ENCODE measurements at places on chromosomes 6 and 20.

DNA sequence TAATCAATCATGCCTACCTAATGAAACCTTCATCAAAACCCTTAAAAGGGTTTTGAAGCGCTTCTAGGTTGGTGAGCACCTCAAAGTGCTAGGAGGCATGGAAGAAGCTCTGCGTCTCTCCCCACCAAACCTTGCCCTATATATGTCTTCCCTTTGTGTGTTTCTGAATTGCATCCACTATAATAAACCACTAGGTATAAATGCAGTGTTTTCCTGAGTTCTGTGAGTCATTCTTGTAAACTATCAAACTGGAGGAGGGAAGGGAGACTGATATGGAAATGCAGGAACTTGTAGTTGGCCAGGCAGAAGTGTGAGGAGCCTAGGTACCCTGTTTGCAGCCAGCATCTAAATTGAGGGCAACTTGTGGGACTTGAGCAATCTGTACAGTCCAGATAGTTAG is 698.8 kb downstream of the DOK5 start:
- DNase-seq, result no peak

- no peak for DNase-seq
Measured at GRCh38 chr6:109237077-109237985, 142.0 kb downstream of the CEP57L1 start.

DNA sequence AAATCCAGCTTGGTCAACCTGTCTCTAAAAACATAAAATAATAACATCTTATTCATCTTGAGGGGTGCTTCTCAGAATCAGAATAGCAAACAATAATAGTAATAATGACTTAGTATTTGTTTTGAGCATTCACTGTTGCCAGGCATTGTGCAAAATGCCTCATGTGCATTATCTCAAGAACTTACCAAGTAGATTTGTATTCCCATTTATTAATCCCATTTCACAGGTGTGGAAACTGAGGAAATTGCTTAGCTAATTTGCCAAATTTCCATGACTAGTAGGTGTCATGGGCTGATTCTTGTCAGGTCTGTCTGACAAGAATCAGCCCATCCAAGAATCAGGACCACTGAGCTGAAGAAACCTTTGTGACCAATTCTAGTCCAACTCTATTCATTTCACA is 5.5 kb downstream of the TTBK1 start:
- DNase-seq, result no peak

GRCh38 chr20:43691928-43692524 is 25.1 kb downstream of the MYBL2 start:
- DNase-seq, result no peak

GRCh38 chr6:84771756-84772356 is 7.5 kb upstream of the TBX18 start:
- no peak for DNase-seq

- peak; percentile 67 for DNase-seq
Measured at GRCh38 chr6:98044151-98044561, 761.1 kb upstream of the MMS22L start.

GRCh38 chr6:75402296-75402695 is 91.3 kb downstream of the FILIP1 start:
- no peak for DNase-seq

DNA sequence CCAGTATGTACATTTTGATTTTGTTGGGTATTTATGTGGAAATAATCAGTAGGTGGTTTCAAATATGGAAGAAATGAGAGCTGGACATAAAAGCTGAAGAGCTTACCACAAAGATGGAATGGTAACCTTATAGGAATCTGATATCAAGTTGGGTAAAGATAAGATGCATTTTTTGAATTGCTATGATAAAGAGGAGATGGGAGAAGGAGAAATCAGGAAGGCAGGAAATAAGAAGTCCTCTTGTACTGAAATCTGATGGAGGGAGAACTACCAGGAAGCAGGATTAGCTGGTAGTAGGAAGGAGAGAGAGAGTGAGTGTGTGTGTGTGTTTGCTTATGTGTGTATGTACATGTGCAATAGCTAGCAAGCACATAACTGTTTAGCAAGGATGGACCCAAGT is 468.4 kb downstream of the PHF3 start:
- DNase-seq, result no peak

- no peak for DNase-seq
Measured at GRCh38 chr20:41011551-41012067, 17.0 kb upstream of the TOP1 start.

- no peak for DNase-seq
Measured at GRCh38 chr6:69792292-69792691, 4.5 kb downstream of the LMBRD1 start.

GRCh38 chr6:113271437-113271836 is 585.7 kb upstream of the MARCKS start:
- no peak for DNase-seq

DNA sequence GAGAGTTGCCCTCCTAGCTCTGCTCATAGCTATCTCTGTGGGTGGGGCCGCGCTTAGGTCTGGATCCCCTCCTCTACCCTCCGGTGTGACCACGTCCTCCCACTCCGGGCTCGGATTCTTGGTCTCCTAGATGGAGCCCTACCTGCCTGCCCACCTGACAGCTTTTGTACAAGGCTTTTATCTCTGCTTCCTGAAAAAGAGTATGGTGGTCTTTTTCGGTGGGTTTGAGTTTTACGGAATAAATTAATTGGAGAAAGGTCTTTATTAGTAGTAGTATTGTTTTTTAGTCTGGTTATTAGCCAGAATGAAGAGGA is 773 bp downstream of the SMAP1 start:
- DNase-seq, result no peak

- no peak for DNase-seq
Measured at GRCh38 chr6:108159981-108160380, 5.8 kb upstream of the NR2E1 start.

DNA sequence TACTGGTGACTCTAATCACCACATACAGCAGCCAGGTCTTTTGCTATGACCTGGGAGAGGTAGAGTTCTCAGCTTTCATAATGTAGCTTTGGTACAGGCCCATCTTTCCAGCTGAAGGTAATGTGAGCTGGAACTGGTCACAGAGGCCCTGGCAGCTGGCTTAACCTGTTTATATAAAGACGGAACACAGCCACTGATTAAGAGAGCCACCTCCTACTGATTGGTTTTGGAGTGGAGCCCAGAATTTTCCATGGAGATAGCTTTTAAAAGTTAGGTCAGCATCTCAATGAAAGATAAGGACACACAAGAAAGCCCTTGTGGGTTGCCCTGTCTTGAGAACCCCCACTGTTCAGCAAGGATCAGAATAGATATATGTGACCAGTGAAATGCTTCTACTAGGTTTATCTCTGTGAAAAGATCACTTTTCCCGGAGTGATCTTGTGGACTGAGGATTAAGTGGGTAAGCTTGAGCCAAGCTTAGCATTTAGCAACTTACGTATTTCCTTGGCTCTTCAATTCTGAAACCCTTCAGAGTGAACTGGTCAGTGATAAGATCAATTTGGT is 213.7 kb upstream of the CITED2 start:
- peak; percentile 6 for DNase-seq

DNA sequence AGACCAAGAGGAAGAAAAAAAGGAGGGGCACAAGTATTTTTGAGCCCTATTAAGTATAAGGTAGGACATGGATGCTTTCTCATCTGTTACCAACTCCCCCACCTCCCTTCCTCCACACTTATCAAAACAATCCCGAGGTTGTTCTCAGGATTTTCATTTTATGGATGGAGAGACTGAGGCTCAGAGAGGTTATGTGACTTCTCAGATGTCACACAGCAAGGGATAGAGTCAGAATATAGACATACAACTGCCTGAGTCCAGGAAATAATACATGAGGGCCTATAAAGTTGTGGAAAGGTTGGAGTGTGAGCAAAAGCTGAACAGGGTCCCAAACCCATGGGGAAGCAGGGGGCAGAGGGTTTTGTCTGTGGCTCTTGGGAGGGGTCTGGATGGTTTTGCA is 19.3 kb downstream of the KCNK17 start:
- DNase-seq, result no peak

DNA sequence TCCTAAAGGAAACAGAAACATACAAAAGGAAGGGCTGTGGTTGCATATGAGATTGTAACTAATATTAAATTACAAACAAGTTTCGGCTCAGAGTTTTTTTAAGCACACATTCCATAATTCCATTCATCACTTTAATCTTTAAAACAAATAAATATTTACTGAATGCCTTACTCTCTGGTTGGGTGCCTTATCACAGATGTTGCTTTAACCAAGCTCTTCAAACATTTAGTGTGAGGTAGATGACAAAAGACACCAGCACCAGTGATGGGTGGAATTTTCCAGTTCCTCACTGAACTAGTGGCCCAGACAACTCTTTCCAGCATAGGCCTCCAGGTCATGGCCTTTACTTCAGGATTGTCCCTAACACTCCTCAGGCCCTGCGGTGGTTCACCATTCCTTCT is 58.7 kb downstream of the ARHGAP18 start:
- no peak for DNase-seq

GRCh38 chr6:88144637-88145297 is 21.4 kb downstream of the CNR1 start:
- DNase-seq, result no peak

GRCh38 chr6:28710466-28711191 is 184.9 kb downstream of the GPX5 start:
- DNase-seq, result peak; percentile 9

DNA sequence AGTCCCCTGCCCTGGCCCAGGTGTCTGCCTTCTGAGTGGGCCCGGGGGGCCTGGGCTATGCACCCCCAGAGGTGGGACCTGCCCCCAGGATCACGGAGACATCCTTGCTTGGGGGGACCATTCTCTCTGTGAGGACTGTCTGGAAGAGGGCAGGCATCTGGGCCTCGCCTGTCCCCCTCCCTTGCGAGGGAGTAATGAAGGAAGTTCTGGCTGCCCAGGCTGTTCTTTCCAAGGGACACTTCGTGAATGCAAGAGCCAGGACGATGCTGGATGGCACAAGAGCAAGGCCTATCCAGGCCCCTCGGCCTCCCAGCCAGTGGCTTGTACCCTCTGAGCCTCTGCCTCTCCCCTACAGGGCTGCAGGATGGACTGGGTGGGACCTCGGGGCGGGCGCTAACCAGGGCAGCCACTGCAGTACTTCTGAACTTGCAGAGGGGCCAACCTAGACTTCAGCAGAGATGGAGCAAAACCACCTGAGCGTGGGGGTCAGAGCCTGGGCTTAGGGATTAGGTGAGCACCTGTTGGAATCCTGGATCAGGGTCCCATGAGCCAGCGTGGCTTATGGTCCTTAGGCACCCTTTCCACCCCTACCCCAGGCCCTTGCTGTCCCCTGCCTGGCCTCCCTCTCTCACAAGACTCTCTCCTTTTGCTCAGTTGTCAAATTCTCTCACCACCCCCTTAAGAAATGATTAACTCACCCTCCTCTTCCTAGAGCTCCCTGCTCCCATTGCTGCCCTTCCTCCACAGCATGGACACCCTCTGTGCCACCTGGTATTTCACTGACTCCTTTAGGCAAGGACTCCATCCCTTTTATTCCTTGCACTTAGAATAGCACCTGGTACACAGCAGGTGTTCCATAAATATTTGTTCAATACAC is 53.2 kb downstream of the CTCFL start:
- no peak for DNase-seq

GRCh38 chr6:110746680-110747079 is 68.6 kb downstream of the CDK19 start:
- no peak for DNase-seq

DNA sequence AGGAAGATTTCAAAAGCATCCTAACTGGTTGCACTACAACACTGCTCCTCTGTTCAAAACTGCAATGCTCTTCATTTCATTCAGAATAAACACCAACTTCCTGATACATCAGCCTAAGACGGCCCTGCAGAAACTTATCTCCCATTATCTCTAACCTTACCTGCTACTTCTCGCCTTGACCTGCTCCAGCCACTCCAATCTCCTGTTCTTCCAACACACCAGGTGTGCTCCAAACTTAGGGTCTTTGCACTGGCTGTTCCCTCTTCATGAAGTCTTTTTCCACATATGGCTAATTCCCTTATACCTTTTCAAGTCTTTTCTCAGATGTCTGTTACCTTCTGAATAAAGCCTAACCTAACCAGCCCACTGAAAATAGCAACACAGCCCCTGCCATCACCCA is 32.1 kb downstream of the PHIP start:
- no peak for DNase-seq

GRCh38 chr20:36439040-36439730 is 102.1 kb upstream of the MYL9 start:
- DNase-seq, result peak; percentile 41

- no peak for DNase-seq
Measured at GRCh38 chr6:170259278-170259677, 31.6 kb downstream of the DLL1 start.

DNA sequence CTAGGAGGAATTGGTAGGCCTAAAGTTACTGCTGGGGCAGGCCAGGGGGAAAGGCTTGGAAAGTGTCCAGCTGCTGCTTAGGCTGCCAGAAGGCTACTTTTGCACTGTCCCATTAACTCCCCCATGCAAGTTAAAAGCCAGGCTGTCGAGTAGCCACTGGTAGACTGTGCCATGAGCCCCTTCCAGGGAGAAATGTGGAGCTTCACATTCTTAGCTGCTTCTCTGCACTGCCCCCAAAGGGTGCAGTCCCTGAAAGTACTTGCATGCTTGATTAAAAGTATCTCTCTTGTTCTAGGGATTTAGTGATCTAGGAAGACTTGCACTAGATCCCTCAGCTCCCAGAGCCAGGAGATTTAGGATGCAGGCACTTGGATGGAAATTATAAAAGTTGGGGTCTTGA is 57.3 kb downstream of the CDC5L start:
- no peak for DNase-seq

GRCh38 chr6:39801456-39802251 is 9.5 kb downstream of the DAAM2 start:
- DNase-seq, result no peak

DNA sequence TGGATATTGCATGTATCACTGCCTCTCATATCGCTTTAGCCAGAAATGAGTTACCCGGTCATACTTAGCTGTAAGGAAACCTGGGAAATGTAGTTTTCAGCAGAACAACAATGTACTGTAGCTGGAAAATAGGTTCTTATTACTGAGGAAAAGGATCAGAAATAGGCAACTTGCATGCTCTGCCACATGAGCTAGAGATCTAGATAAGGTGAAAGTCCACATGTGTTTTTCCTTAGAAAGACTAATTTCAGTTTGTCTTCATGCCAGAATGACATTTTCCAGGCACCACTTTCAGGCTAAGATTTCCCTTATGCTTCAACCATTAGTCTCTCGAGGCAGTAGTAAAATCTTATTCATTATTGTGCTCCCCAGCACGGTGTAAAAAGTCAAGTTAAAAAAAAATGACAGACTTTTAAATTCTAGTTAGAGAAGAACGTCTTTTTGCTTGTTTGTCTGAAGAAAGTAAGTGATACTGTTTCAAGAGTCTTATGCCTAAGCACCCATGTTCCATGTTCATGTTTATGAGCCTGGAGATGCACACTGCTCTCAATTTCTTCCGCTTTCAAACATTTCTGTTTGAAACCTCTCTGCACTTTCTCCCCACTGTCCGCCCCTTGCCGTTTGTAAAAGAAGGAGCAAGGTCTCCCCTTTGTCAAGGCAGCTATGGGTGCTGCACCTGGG is 67.6 kb downstream of the ZNF831 start:
- DNase-seq, result no peak

GRCh38 chr20:47781632-47782031 is 3.6 kb downstream of the SULF2 start:
- no peak for DNase-seq

Measured in NCI-H1930 (cell line).